Hematopoietic multipotent progenitor cell treated with erythropoietin and hydrocortisone succinate and interleukin-3 and kit ligand, for 15 days (in vitro differentiated cells): ENCODE measurements at places on chromosomes 7 and 10.

DNA sequence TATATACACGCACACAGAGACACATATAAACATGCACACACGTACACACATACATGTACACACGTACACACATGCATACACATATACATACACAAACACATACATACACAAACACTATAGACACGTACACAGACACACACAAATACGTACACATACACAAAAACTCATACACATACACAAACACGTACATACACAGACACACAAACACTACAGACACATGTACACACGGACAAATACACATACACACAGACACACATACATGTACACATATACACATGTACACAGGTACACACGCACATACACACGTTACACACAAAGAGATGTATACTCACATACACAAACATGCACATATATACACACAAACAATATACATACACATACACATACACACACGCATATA is 35.2 kb upstream of the GTF2IRD1 start:
- DNase-seq, result no peak

- no peak for DNase-seq
These were observed 103.0 kb upstream of the LSM8 start for GRCh38 chr7:118080947-118081346.

DNA sequence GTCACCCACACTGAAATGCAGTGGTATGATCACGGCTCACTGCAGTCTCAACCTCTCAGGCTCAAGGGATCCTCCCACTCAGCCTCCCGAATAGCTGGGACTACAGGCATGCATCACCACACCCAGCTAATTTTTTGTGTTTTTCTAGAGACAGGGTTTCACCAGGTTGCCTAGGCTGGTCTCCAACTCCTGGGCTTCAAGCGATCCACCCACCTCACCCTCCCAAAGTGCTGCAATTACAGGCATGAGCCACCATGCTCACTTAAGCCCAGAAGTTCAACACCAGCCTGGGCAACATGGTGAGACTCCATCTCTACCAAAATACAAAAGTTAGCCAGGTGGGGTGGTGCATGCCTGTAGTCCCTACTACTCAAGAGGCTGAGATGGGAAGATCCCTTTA is 33.5 kb downstream of the GDI2 start:
- no peak for DNase-seq

- DNase-seq, result no peak
These were observed 140.9 kb downstream of the PTPRN2 start for GRCh38 chr7:158446706-158447105.

DNA sequence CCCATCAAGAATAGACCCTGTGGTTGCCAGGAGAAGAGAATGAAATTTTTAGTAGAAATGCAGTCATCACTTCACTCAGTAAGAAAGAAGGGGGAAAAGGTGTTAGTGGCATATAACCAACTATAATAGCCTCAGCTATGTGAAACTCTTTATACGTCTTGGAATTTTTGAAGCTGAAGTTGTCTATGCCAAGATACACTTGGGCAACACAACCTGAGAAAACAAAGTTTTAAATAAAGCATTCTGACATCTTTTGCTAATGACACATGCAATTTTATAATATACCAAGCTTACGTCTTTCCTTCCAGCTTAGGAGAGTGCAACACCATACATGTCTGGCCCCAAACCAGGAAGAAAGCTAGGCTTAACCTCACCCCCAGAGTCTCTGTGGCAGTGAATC is 40.8 kb upstream of the ZNF438 start:
- DNase-seq, result no peak

DNA sequence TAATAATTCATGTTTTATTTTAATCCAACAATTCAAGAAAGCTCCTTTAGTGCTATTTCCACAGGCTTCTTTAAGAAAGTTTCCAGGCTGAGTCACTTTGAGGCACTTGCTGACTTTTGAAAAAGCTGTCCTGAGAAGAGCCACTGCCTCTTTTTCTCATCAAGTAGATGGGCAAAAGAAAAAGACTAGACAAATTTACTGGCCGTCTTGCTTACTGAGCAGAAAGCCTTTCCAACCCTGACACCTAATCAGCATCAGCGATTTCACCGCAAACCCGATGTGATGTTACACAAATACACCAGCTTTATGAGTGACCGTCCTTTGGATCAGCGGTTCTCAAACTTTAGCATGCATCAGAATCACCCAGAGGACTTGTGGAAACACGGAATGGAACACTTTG is 24.3 kb downstream of the CTTNBP2 start:
- DNase-seq, result no peak
